ENCODE measurements at places on chromosomes 5 and 9. TPM values are rescaled to one million over a fixed set of nuclear protein-coding genes. Genes with fewer than 3 reads are reported as not detected.
A peak's percentile ranks its signal among the peaks of the same experiment; 100 is the strongest.

- DNase-seq: peak; percentile 60
Measured at GRCh38 chr9:17600962-17601593, 22.2 kb downstream of the SH3GL2 start.

- peak; percentile 42 for DNase-seq
Measured at GRCh38 chr9:72352911-72353388, 12.1 kb downstream of the ZFAND5 start.

- peak; percentile 86 for DNase-seq
Measured at GRCh38 chr5:37615184-37615583, 224.7 kb downstream of the GDNF start.

- no peak for DNase-seq
Measured at GRCh38 chr5:159929176-159929575, 12.9 kb downstream of the ADRA1B start.

DNA sequence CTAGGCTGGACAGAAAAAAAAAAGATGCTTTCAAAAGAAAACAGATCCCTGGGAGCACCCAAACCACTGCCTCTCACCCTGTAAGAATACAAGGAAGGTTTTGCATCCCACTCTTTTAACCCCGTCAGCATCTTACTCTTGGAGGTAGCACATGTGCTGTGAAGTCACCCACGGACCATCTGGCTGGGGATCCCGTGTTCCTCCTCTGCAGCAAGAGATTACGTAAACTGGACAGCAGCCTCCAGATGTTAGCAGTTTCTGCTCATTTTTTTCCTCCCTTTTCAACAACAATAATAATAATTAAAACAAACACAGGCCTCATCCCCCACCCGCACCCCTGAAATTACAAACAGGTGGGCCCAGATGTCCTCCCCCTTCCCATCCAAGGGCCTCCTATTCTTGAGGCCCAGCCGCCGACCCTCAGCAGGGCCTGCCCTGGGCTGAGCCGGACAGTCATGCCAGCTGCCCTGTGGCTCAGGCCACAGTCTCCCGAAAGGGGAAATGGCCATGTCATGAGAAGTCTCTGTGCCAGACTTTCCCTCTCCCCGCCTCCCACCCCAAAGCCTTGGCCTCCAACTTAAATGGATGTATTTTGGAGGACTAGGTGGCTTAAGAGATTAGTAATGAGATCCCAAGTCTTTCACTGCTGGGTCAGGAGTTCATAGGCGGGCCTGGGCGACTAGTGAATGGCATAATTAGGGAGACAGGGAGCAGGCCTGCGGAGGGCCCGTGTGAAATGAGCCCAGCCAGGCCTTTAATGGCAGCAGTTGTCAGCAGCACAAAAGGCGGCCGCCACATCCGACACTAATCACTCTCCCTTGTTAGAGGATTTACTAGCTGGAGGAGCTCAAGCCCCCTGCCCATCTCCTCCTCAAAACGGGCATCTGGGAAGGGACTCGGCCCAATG lies 165.1 kb downstream of the PAPPA start:
- DNase-seq: peak; percentile 84

GRCh38 chr5:149228618-149229297 lies 42.9 kb upstream of the AFAP1L1 start:
- peak; percentile 92 for DNase-seq

- DNase-seq: no peak
Measured at GRCh38 chr9:109923806-109924205, 143.8 kb downstream of the PALM2AKAP2 start.

GRCh38 chr9:109182940-109183798 lies 16.1 kb upstream of the FRRS1L start:
- DNase-seq: peak; percentile 15

DNA sequence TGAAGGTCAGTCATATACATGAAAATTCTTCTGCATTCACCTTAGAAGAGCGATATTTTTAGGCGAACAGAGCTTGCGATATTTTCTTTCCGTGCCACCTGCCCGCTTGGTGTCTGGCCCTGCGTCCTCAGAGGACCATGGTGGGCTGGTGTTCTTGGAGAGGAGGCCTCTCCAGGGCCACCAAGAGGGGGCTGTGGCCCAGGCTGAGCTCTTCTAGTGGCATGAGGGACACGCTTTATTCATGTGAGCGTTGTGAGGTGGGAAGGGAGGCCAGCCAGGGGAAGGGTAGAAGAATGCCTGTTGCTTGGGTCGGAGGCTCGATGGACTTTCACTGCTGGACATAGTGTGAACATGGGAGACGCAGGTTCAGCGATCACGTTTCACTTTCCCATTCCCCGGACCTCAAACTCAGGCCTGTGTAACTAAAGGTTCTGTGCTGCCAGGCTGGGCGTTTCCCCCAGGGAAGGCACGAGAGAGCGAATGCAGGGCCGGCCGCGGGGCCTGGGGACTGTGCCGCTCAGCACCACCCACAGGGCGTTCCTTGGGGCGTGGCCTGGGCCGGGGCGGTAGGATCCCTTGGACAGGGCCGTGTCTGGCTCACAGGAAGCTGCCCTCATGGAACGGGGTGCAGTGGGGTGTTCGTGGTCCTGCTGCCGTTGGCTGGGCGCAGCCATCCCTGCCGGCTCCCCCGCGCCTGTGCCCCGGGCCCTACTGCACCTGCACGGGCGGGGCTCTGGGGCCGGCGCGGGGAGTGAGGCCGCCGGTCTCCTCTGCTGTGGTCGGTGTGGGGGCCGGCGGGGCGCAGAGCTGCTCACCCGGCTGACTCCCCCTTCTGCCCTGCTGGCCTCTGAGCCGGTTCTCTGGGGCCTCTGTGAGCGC lies 40.7 kb upstream of the CLPTM1L start:
- peak; percentile 3 for DNase-seq

Gene CAMK4
- total RNA-seq: 4.8 TPM

Gene ACSL6
- total RNA-seq: not detected

Gene EPB41L4A
- under 0.01 TPM for total RNA-seq

Gene SUSD3
- total RNA-seq: 0.54 TPM

Gene POU5F2
- 1.1 TPM for total RNA-seq
